ENCODE measurements at places on chromosomes 6 and 20. TPM values are rescaled to one million over a fixed set of nuclear protein-coding genes. Genes with fewer than 3 reads are reported as not detected.

Gene FAM184A
- total RNA-seq, result 9.8 TPM

Gene PDE7B
- total RNA-seq, result 0.12 TPM

DNA sequence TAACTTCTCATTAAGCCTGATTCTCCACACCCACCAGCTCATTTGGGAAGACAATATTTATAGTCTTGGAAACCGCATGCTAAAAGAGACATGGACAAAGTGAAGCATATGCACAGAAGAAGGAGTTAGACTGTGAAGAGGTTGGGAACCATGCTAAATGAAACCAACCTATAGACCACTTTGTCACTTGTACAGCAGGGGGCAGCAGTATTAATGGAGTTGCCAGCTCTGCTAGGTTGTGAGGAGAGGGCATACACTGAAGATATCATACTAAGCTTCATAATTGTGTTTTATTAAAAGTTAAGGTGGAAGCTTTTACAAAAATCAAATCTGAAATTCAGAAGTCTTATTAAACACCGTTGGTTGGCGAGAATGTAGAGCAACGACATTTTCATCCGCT lies 38.3 kb upstream of the HMGCLL1 start:
- DNase-seq, result peak; percentile 54

DNA sequence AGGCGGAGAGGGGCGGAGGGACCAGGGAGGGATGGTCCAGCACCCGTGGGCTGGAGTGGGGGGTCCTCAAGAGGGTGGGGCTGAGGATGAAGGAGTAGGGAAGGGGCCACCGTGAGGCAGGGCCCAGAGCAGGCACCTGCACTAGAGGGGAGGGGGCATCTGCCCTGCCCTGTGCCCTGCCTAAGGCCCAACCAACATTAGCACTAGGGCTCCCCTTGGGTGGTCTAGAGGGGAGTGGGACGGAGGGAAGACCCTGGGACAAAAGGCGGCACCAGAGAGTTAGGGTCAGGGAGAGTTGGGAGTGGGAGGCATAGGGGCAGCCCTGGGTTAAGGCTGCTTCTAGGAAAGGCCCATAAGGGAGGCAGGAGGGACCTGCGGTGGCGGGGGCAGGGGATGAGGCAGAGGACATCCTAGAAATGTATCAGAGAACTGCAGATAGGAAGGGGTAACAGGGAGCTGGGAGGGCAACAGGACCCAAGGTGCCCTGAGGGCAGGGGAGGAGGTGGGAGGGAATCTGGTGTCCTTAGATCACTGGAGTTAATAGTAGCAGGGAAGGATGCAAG lies 24.5 kb downstream of the HLA-F start:
- DNase-seq, result no peak

DNA sequence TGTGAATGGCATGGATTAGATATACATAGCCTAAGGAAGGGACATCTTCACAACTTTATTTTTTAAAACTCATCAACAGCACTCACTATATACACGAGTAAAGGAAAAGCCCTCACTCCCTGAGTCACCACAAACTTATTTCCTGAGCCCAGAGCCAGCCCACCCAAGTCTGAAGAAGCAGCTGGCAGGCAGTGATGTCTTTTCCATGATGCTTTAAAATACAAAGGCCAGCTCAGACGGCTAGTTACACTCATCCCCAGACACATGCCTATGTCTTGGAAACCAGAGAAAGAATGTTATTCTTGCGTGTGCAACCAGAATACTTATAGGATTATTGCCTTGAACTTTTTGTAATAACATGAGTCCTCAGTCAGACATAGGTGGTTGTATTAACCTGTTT lies 114.4 kb downstream of the ADGRG6 start:
- DNase-seq, result no peak

GRCh38 chr6:121274666-121275295 lies 59.5 kb downstream of the TBC1D32 start:
- DNase-seq, result no peak

All from neural progenitor cell (in vitro differentiated cells).